Natural killer cell (primary cell): ENCODE measurements at places on chromosomes 7 and 10. TPM values are rescaled to one million over a fixed set of nuclear protein-coding genes. Genes with fewer than 3 reads are reported as not detected.

The PNLIPRP1 gene
- not detected for total RNA-seq

The TBX20 gene
- total RNA-seq, result not detected

DNA sequence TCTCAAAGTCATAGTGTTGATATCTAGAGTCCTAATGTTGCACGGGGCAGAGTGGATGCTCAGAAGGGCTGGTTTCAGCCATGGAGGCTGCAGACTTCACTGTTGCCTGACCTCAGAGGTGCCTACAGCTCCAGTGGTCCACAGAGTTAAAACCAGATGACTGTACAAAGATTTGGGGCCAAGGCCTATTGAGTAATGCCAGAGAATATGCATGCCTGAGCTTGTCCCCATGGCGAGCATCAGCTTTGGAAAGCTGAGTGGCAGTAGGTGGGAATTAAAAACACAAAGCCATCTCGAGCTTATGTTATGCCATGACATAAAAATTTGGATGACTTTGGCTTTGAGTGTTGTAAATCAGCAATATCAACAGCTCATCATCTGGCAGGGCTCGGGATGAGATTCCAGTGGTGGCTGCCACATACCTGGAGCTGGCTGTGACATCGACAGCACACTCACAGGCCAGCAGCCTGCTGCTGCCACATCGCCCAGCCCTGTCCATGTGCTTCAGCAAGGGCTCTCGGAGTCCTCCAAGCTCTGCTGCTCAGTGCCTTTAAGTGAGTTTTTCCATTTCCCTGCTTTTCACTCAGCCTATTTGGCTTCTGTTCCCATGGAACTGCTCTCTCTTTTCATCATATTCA lies 379.6 kb downstream of the TNS3 start:
- no peak overlapping the region for H3K27ac ChIP-seq
- no peaks in the 10 kb centered on the region for H3K4me1 ChIP-seq
- H3K4me3 ChIP-seq, result no peak overlapping the region
- no peaks in the 10 kb centered on the region for H3K36me3 ChIP-seq

DNA sequence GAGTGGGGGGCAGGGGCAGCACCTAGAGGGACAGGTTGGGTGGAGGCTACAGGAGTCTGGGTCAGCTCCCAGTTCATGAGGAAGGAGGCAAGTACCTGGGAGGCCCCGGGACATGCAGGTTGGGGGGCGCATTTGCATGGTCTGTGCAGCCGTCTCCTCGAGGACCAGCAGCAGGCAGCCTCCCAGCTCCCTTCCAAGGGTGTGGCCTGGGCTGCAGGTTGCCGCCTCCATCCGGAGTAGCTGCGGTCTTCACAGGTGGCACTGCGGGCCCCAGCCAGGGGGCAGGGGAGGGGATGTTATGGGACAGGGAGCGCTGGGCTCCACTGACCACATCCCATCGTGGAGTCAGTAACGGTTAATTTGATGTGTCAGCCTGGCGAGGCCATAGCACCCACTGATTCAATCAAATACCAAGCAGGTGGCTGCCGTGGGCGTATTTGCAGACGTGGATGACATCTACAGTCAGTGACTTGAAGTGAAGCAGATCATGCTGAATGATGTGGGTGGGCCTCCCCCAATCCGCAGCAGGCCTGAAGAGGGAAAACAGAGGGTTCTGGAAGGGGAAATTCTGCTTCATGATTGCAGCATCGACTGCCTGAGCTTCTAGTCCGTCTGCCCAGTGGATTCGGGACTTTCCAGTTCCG lies 81.6 kb downstream of the PRKAG2 start:
- no peak overlapping the region for H3K4me3 ChIP-seq
- DNase-seq, result peak; percentile 65
- H3K27me3 ChIP-seq, result no peaks in the 10 kb centered on the region
- H3K36me3 ChIP-seq, result no peaks in the 10 kb centered on the region
- H3K27ac ChIP-seq, result no peak overlapping the region

The CFAP69 gene
- not detected for total RNA-seq

The SPDYE11 gene
- total RNA-seq, result not detected

The CUZD1 gene
- total RNA-seq, result 0.63 TPM

- DNase-seq, result no peak
- H3K36me3 ChIP-seq, result peaks cover 3% of the 10 kb centered on the region
- H3K4me3 ChIP-seq, result no peak overlapping the region
- no peaks in the 10 kb centered on the region for H3K4me1 ChIP-seq
- H3K27me3 ChIP-seq, result no peaks in the 10 kb centered on the region
- no peak overlapping the region for H3K27ac ChIP-seq
Measured at GRCh38 chr7:37741776-37742175, 58.2 kb downstream of the GPR141 start.

- peaks cover 66% of the 10 kb centered on the region for H3K36me3 ChIP-seq
- DNase-seq, result no peak
- H3K27me3 ChIP-seq, result no peaks in the 10 kb centered on the region
- H3K27ac ChIP-seq, result peak overlapping the region; percentile 95
- H3K4me1 ChIP-seq, result peaks cover 35% of the 10 kb centered on the region
Measured at GRCh38 chr10:73771722-73772280, 10.0 kb upstream of the CHCHD1 start.

GRCh38 chr7:121795736-121796135 lies 77.2 kb upstream of the PTPRZ1 start:
- no peak overlapping the region for H3K27ac ChIP-seq
- no peaks in the 10 kb centered on the region for H3K36me3 ChIP-seq
- H3K4me1 ChIP-seq, result no peaks in the 10 kb centered on the region
- no peaks in the 10 kb centered on the region for H3K27me3 ChIP-seq

The GPRIN2 gene
- total RNA-seq, result not detected

DNA sequence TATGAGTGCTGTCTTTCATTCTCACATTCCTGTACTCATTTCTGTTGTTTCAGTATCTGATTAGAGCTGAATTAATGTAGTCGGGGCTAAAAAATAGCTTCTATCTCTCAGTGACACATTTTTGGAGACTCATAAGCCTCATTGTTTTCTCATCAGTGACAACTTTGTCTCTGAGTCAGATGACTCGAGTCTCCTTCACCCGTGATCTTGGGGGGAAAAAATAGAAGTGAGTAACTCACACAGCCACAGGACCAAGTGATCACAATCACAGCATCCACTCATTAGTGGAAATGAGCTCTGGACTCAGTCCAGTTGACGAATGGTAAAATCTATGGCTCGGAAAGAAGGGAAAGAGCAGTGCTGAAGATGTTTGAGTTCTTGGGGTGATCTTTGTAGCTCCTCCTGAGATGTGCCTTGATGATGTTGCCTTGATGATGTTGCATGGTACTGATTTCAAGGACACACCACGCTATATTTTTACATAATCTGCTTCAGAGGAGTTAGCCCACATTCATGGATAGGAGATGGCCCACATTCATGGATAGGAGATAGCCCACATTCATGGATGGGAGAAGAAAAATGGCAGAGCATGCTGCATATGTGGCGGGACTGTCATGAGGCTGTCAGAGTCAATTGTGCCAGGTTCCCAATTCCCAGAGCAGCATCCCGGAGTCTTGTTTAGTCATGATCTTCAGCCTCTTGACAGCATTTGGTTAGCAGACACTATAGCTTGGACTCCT lies 214.7 kb downstream of the CELF2 start:
- no peak overlapping the region for H3K4me3 ChIP-seq
- H3K27me3 ChIP-seq, result no peaks in the 10 kb centered on the region
- DNase-seq, result no peak
- H3K4me1 ChIP-seq, result peaks cover 69% of the 10 kb centered on the region
- peaks cover 58% of the 10 kb centered on the region for H3K36me3 ChIP-seq

The RNF148 gene
- not detected for total RNA-seq

DNA sequence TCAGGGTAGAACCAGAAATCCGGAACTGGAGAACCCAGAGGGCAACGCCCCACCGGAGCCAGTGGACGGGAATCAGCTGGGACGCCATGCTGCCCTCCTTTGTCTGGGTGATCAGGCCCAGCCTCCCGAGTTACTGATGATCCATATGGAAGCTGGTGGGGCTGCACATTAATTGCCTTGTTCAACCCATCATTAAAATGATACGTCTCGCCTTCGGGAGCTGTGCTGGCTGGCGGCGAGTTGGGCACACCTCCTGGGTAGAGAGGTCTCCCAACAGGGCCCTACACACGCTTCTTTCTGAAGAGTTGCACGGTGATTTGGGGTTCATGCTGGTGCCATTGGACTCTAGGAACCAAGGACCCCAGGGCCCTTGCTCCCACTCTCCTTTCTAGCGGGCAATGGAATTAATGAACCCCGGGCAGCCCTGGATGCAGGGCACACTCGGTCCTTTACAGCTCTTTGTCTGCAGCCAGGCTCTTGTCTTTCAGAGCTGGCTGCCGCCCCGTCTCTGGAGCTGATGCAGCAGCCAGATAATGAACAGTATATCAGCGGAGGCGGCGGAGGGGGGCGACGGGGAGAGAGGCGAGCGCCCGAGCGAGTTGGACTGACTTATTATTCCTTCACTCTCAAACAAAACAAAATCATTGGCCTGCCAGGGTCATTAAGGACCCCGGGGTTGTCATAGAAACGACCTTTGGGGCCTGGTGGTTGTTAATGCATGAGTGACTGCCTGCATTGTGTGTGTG lies 412.2 kb upstream of the ZMIZ1 start:
- H3K4me3 ChIP-seq, result no peak overlapping the region
- no peak for DNase-seq
- no peaks in the 10 kb centered on the region for H3K4me1 ChIP-seq
- no peaks in the 10 kb centered on the region for H3K27me3 ChIP-seq
- no peaks in the 10 kb centered on the region for H3K36me3 ChIP-seq
